ENCODE measurements at places on chromosomes 1 and 21.

GRCh38 chr1:246748867-246749266 lies 24.7 kb downstream of the SCCPDH start:
- DNase-seq = peak; percentile 32

- DNase-seq = no peak
Measured at GRCh38 chr1:233097959-233098580, 147.7 kb downstream of the NTPCR start.

DNA sequence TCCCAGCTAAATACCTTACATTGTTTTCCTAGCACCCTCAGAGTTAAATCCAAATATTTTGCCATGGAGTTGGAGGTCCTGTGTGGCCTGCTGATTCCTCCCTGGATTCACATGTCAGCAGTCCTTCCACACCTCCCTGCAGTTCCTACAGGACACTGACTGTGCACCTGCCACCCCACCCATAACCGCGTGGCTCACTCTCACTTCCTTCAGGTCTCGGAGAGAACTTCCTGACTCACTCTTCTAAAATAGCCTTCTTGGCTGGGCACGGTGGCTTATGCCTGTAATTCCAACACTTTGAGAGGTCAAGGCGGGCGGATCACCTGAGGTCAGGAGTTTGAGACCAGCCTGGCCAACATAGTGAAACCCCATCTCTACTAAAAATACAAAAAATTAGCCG lies 8.4 kb upstream of the CAMTA1 start:
- no peak for DNase-seq

DNA sequence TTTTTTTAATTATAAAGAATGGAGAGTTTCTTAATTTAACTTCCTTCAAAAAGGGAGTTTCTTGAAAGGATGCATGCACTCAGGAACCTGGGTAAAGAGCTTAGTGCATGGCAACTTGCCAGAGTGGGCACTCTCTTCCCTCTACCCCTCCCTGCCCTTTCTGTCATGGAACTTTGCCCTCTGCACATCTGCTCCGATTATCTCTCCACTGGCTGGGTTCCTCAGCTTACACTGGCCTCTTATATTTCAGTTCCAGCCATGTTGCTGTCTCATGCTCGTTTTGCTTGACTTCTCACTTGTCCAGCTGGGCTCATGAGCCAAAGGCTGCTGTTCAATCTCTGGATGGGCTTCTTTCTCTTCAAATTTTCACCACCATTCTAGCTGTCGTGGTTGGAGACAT lies 87.0 kb downstream of the NCAM2 start:
- no peak for DNase-seq

DNA sequence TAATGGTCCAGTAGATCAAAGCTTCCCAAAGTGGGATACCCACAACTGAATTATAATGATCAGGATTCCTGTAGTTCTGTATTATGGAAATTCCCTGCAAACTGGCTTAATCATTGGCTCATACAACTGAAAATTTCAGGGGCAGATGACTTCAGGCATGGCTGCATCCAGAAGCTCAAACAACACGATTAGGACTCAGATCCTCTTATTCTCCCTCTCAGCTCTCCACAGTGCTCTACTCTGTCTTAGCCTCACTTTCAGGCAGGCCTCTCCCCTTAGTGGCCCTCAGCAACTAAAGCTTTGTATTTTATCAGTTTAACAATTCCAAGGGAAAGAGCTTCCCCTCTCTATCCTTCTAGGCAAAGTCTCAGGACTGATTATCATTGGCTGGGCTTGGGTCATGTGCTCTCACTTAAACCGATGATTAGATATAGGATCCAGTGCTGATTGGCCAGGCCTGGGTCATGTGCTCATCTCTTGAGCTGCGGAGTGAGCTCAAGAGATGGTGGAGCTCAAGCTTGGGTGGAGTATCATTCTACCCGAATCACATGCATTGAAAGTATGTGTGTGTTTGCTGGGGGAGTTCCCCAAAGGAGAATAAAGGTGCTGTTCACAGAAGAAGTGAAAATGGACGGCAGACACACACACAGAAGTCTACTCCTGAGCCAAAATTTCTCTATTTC lies 57.9 kb upstream of the RUNX3 start:
- no peak for DNase-seq

DNA sequence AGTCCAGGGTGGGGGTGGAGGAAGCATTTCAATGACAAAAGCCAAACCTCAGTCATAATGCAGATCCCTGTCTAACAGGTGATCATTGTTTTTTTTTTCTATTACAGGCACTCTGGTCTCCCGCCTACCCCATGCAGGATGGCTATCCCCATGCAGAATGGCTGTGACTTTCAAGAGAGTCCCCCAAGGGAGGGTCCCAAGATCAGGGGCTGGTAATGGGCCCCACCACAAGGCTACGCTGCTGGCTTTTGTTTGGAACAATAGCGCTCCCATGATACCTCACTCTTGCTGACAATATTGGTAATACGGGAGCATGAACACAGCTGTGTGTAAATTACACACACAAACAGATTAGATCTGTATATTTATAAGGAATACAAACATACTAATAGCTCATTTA lies 119.4 kb downstream of the SLC45A1 start:
- DNase-seq = no peak

DNA sequence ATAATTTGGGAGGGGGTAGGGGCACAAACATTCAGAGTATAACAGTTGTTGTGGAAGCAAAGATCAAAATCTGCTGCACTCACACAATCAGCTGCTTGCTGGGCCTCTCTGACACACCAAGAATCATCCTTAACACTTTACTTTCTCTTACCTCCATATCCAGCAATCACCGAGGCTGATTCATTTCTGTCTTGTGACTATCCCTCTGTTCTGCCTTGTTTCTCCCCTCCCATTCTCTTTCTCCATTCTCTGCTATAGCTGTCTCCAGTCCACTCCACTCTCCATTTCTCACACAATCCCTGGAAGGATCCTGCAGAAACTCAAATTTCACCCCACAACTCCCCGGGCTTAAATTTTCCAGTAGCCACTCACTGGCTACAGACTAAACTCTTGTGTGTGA lies 91.8 kb upstream of the NGF start:
- DNase-seq = no peak

- no peak for DNase-seq
Measured at GRCh38 chr1:108643492-108644335, 17.2 kb downstream of the HENMT1 start.

DNA sequence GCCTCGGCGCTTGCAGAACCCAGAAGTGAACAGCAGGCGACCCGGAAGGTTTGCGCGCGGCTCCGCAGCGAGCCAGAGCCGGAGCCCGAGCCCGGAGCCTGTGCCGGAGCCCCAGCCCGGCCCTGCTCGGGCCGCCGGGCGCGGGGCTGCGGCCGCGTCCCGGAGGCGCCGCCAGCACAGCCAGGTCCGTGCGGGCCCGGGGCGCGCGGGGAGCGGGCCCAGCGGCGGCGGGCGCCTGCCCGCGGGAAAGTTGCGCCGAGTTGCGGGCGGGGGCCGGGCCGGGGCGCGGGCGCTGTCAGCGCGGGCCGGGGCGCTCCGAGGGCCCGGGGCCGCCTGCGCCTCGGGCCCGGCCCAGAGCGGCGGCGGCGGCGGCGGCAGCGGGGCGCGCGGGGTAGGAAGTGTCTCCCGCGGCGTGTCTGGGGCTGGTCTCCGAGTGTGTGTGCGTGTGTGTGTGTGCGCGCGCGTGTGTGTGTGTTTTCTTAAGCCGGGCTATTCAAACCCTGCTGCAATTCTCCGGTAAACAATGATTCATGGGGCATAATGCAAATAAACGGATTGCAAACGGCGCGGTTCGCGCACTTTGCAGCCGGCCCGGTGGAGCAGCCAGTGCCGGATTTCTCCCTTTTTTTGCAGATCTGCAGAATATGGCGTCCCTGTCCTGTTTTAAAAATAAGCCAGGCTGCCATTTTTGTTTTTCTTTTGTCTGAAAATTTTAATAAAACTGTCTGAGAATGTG lies at the start of gene ZNF362:
TSS of gene ZNF362 (plus strand) at position 22 of the 736 bp plus-strand sequence. CDS start 14,083 bp downstream, outside the sequence.
- DNase-seq = peak; percentile 48

GRCh38 chr1:79749607-79750006 lies 743.1 kb upstream of the ADGRL4 start:
- DNase-seq = no peak

DNA sequence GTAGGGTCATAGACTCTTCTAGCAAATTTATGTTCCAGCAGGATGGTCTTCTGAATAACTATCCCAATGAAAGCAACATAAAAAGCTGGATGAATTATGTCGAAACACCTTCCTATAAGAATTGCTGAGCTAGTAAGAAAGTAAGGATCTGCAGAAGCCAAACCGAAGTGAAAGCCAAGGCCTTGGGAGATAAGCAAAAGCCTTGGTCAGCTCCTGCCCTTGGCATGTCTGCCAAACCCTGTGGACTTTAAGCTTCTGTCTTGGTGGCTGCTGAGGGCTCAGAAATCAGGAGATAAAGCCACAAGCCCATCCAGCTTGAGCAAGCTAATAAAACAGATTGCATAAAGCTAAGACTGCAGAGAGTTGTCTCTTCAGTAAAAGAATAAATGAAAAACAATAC lies 81.2 kb upstream of the KCND3 start:
- DNase-seq = no peak

DNA sequence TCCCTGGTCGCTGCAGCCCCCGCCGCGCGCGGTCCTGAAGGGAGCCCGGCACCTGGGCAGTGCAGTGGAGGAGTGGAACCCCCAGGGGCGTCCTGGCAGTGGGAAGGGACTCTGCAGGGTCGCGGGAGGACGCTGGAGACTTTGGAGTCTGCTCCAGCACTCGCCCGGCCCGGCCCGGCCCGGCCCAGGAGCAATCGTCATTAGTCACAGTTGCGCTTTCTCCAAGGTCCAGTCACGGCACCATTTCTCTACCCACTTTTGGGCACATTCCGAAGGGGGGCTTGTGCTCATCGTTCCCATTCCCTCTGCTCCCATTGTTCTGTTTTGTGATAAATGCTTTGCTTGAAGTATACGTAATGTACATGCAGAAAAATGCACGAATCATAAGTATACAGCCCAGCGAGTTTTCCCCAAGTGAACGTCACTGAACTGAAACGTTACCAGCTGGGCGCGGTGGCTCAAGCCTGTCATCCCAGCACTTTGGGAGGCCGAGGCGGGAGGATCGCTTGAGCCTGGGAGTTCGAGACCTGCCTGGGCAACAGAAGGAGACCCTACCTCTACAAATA lies 999 bp downstream of the THAP3 start:
- DNase-seq = no peak

- DNase-seq = no peak
Measured at GRCh38 chr1:89605692-89606091, 27.2 kb upstream of the LRRC8C start.

- no peak for DNase-seq
Measured at GRCh38 chr1:116874733-116875249, 34.9 kb upstream of the PTGFRN start.

DNA sequence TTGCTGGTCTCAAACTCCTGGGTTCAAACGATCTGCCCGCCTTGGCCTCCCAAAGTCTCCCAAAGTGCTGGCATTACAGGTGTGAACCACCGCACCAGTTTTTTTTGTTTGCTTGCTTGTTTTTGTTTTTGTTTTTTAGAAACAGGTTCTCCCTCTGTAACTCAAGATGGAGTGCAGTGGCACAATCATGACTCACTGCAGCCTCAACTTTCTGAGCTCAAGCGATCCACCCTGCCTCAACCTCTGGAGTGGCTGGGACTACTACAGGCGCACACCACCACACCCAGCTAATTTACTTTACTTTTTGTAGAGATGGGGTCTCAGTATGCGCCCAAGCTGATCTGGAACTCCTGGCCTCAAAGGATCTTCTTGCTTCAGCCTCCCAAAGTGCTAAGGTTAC lies 47.3 kb upstream of the USP1 start:
- no peak for DNase-seq

- DNase-seq = no peak
Measured at GRCh38 chr21:14547834-14548513, 1.9 kb upstream of the SAMSN1 start.

- DNase-seq = no peak
Measured at GRCh38 chr1:24276791-24277190, 42.4 kb upstream of the GRHL3 start.

DNA sequence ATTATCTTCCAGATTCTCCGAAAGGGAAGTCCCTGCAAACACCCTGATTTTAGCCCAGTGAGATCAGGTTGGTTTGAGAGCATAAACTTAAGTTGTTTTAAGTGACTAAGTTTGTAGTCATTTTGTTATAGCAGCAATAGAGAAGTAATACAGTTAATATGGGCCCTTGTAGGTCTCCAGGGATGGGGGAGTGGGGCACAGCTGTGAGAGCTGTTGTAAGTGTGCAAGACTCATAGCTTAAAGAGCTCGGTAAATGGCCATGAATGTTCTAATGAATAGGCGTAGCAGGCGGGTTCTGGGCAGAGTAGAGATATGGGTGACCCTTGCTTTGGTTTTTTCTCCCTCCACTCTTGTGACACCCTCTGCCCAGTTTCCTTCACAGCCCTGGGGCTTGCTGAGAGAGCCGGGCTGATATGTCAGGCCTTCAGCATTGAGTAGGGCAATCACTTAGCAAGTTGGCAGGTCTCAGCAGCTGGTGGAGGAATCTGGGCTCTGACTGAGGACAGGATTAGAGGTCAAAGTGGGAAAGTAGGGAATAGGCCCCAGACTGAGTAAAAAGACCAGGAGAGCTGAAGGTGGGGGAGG lies 16.0 kb upstream of the ID3 start:
- no peak for DNase-seq

- peak; percentile 5 for DNase-seq
Measured at GRCh38 chr1:89261926-89262515, 10.6 kb downstream of the GBP5 start.

GRCh38 chr1:175597205-175597604 lies 146.2 kb downstream of the TNR start:
- DNase-seq = no peak

GRCh38 chr1:154621875-154622274 lies 13.9 kb upstream of the ADAR start:
- DNase-seq = no peak

DNA sequence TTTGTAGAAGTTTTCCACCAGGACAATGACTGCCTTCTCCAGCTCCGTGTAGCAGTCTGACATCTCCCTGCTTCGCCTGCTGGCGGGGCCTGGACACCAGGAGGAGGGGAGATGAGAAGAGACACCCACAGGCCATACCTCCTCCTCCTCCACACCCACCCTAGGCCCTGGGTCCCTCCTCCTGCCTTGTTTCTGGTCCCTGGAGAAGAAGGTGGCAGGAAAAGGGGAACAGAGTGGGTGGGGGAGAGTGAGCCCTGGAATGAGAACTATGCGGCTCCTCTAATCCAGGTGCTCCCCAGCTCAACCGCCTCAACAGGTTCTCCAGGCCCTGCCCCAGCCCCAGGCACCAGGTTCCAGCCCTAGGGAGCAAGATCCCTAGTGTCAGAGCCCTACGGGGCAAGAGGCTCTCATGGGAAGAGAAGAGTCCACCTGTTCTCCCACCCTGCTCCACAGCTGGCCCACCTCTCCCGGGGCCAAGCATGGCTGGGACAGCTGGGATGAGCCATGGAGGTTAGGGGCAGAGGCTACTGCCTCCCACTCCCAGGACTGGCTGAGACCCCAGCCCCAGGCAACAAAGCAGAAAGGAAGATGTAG lies 4.8 kb downstream of the S100A16 start:
- DNase-seq = peak; percentile 70

- peak; percentile 18 for DNase-seq
Measured at GRCh38 chr1:35369922-35370671, 101.6 kb downstream of the ZMYM4 start.

GRCh38 chr21:42533963-42534355 lies 20.3 kb downstream of the SLC37A1 start:
- no peak for DNase-seq

- peak; percentile 95 for DNase-seq
Measured at GRCh38 chr1:113928941-113929749, at the start of gene HIPK1. HIPK1 (plus strand) TSS chr1:113929324.

GRCh38 chr1:110675060-110675791 lies 486 bp upstream of the KCNA3 start:
- peak; percentile 14 for DNase-seq

Data from ELF-1 (cell line).